ENCODE measurements at places on chromosomes 13 and 19.
A peak's percentile ranks its signal among the peaks of the same experiment; 100 is the strongest.

DNA sequence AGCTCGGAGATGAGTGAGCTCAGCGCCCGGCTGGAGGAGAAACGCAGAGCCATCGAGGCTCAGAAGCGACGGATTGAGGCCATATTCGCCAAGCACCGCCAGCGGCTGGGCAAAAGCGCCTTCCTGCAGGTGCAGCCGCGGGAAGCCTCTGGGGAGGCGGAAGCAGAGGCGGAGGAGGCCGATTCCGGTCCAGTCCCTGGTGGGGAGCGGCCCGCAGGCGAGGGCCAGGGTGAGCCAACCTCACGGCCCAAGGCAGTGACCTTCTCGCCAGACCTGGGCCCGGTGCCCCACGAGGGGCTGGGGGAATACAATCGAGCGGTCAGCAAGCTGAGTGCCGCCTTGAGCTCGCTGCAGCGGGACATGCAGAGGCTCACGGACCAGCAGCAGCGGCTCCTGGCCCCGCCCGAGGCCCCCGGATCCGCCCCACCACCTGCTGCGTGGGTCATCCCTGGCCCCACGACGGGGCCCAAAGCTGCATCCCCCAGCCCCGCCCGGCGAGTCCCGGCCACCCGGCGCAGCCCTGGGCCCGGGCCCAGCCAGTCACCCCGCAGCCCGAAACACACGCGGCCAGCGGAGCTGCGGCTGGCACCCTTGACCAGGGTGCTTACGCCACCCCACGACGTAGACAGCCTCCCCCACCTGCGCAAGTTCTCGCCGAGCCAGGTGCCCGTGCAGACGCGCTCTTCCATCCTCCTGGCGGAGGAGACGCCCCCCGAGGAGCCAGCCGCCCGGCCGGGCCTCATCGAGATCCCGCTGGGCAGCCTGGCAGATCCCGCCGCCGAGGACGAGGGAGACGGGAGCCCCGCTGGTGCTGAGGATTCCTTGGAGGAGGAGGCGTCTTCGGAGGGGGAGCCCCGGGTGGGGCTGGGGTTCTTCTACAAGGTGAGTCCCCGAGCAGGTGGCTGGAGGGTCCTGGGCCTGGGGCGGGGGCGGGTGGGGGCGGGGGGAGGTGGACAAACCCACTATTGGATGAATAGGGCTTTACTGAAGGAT lies 16.8 kb downstream of the XAB2 start:
- no peak for DNase-seq

GRCh38 chr13:50589139-50589538 lies 254.4 kb downstream of the DLEU7 start:
- DNase-seq: no peak

- no peak for DNase-seq
These were observed at the start of gene TBXA2R for GRCh38 chr19:3606690-3607289. TBXA2R (minus strand) TSS chr19:3606875; CDS start chr19:3600634, 6,241 bp downstream.

- no peak for DNase-seq
These were observed 1.6 kb downstream of the METTL21C start for GRCh38 chr13:102693250-102693649.

DNA sequence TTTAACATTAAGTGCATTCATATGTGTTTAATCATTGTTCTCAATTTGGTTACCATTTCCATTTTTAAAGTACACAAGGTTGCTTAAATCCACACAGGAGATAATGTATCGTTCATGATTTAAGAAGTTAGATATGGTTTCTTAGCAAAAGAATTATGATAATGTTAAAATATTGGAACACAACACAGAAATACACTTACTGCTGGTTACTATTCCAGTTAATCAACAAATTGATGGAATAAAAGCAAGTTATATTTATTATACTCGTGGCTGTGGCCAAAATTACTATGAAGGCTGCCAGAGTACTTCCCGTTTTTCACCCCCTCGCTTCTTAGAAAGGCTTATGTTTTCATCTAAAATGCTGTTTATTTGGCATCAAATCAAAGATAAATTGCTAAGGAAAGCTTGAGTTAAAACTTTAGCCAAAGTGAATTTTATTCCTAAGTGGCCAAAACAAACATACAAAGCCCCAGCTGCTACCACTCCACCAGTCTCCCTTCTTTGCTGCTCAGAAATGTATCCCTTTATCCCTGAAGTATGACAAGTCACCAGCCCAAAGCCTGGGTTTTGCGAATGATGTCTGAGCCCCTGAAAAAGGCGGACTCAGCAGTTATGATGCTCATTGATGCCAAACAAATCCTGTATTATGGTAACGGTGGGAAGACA lies 27.7 kb downstream of the LCP1 start:
- DNase-seq: no peak

GRCh38 chr19:3095441-3096191 lies 1.5 kb downstream of the GNA11 start:
- peak; percentile 39 for DNase-seq

- DNase-seq: no peak
These were observed 184.2 kb downstream of the SLITRK6 start for GRCh38 chr13:85615031-85615430.

- no peak for DNase-seq
These were observed 12.3 kb upstream of the GGACT start for GRCh38 chr13:100600915-100601314.

DNA sequence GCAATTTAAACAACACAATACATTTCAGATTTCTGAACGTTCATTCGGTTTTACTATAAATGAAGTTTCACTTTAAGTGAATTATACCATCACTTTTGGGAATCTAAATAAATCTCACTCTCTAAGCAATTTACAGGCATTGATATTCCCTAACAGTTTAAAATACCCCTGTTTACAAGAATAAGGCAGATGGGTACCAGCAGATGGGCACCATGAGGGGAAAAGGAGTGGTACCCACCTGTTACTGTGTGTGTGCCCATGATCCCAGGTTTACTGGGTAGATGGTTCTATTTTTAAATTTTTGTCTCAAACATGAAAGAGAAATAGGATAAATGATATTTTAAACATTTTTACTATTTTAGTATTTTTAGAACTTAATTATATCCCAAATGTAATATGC lies 212.9 kb downstream of the PCDH9 start:
- no peak for DNase-seq

- no peak for DNase-seq
These were observed 258.2 kb upstream of the IRS2 start for GRCh38 chr13:110044551-110045111.

DNA sequence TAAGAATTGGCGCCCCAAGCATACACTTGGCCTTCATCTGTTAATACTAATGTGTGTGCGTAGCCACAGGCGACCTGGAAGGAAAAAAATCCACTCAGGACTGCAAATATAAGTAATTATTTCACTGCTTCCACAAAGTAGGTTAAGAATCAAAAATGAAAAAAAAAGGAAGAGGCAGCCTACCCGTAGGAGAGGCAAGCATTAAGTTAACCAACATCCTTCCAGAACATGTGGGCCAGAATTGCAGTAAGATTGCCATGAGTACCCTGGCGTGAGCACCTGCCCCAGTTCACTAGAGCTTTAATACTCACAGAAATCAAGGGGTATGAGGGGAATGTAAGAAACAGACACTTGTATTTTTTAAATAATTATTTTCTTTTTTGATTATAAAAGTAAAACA lies 22.2 kb downstream of the RCBTB2 start:
- no peak for DNase-seq

- DNase-seq: no peak
These were observed 50.5 kb downstream of the ATP7B start for GRCh38 chr13:51960766-51961165.

DNA sequence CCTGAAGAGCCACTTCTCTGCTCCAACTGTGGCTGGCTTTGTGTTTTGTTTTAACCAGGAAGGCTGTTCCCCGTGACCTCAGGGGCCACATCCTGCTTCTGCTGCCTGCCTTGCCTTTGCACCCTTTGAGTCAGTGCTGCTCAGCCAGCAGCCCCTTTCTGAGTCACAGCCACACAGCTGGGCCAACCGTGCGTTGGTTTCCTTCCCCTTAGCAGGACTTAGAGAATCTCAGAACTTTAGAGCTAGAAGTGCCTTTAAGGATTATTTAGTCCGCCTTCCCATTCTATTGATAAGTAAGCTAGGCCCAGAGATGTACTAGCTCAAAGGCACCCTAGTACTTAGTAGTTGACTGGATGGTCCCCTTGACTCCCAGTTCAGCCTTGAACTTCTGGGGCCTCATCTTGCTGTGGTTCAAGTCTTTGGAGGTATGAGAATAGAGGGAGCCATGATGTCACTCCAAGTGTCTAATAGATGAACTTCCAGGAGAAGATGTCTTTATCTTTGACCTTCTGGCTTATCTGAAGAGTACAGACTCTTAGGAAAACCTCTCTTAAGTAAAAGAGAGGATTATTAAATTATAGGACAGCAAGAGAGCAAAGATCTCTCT lies 8.0 kb downstream of the RGCC start:
- peak; percentile 81 for DNase-seq

DNA sequence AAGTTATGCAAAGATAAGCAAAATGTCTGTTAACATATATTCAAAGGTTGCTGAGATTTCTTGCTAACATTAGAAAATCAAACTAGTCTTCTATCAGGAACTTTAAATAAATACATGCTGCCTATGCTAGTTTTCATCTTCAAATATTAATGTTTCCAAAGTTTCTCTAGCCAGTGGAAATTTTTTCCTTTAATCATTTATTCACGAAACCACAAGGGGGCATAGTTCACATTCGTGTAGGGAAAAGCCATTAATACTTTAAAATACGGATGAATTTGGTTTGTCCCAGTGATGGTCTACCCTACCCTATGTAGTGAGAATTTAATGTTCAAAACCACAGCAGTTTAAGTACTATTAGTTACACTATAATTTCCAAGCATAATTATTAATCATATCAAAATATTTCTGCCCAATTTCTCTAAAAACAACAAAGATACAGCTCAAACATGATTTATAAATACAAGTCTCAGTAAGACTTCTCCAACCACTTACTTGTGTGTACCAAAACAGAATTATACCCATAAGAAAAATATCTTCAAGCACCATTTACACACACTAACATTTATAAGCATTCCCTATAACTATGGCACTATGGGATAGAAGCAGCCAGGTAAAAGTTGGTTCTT lies 16.2 kb downstream of the NUFIP1 start:
- DNase-seq: no peak

DNA sequence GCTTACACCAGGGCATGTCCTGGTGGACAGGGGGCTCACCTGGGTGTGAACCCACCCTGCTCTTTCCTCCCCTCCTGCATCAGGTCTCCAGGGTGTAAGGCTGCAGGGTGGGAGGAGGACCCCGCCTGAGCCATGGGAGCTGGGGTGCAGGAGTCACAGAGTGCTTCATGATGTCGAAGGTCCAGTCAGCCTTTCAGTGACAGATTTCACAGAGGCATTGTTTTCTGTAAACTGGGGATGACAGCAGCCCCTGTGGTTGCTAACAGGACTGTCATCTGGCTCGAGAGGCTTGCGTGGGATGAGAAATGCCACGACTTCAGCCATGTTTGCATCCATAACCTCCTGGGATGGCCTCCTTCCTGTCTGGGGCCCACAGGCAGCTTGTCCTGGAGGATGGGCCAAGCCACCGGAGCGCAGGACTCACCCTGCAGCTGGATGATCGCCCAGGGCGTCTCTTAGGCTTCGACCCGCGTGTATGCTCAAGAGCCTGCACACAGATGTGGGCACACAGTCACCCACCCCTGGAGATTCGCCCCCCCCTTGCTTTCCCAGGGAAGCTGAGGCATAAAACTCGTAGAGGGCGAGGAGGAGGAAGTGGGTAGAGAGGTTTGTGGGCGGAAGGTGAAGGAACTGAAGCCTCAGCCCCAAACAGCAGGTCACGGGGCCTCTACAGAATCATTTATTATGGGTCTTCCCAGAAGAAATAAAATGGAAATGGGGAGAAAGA lies 4.9 kb downstream of the NANOS3 start:
- DNase-seq: no peak

- no peak for DNase-seq
These were observed 27.6 kb downstream of the MYO9B start for GRCh38 chr19:17103177-17103576.

GRCh38 chr19:44662691-44663385 lies 8.4 kb upstream of the CEACAM19 start:
- DNase-seq: no peak

DNA sequence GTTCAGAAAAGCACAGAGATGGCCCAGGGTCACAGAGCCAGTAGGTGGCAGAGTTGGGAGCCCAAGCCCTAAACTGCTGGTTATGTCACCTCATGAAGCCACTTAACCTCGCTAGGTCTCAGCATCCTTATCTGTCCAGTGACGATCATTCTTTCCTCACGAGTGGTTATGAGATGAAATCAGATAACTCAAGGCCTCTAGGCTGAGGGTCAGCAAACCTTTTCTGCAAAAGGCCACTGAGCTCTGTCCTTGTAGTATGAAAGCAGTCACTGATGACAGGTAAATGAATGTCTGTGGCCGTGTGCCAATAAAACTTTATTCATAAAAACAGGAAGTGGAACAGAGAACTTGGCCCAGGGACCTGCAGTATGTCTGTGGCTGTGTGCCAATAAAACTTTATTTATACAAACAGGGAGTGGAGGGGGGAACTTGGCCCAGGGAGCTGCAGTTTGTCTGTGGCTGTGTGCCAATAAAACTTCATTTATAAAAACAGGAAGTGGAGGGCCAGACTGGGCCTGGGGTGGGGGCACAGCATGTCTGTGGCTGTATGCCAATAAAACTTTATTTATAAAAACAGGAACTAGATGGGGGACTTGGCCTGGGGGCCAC lies 71.2 kb downstream of the GNG7 start:
- DNase-seq: no peak

DNA sequence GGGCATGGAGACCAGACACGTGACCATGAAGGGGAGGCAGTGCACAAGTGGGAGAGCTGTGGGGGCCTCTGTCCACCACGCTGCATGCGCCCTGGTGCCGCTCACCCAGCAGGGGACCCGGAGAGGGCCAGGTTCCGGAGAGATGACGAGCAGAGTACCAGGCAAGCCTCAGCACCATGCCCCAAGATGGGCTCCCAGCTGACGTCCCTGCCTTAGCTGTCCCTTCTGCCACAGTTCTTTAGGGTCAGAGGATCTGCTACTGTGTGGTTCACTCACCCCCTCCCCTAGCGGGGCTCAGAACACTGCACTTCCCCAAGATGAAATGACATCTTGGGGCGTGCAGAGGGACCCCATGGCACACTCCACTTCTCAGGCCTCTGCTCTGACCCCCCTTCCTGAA lies 9.6 kb upstream of the PRKD2 start:
- DNase-seq: no peak

- DNase-seq: no peak
These were observed 14.2 kb downstream of the CRTC1 start for GRCh38 chr19:18697680-18698079.

GRCh38 chr19:20616071-20616470 lies 45.3 kb downstream of the ZNF626 start:
- no peak for DNase-seq
